ENCODE measurements at places on chromosomes 13 and 19. TPM values are rescaled to one million over a fixed set of nuclear protein-coding genes. Genes with fewer than 3 reads are reported as not detected.

MAMSTR gene
- 0.99 TPM for total RNA-seq

COX7A1 gene
- 65.8 TPM for total RNA-seq

SGCG gene
- total RNA-seq, result 0.42 TPM

ZSCAN4 gene
- not detected for total RNA-seq

Data from esophagus muscularis mucosa (tissue), 4 donors.